ENCODE measurements at places on chromosomes 3 and 15.

DNA sequence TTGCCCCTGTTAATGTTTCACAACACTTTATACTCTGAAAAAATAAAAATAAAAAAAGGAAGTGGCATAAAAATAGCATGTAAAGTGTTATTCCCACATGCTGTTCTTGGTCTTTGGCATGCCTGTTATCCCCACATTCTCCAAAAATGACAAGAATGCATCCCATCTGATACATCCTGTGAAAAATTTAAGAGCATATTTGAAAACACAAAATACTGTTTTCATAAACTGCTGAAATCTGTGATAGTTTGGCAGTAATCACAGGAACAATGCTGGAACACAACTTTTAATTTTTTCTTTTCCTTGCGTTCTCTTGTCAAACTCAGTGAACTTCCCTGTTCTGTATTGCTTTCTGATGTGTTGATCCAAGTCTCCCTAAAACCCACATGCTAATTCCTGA is 288.8 kb downstream of the ROBO2 start:
- no peak for DNase-seq

- DNase-seq, result no peak
These were observed 1.4 kb downstream of the MAP6D1 start for GRCh38 chr3:183823963-183824362.

GRCh38 chr15:60462027-60462426 is 16.9 kb downstream of the ICE2 start:
- no peak for DNase-seq

DNA sequence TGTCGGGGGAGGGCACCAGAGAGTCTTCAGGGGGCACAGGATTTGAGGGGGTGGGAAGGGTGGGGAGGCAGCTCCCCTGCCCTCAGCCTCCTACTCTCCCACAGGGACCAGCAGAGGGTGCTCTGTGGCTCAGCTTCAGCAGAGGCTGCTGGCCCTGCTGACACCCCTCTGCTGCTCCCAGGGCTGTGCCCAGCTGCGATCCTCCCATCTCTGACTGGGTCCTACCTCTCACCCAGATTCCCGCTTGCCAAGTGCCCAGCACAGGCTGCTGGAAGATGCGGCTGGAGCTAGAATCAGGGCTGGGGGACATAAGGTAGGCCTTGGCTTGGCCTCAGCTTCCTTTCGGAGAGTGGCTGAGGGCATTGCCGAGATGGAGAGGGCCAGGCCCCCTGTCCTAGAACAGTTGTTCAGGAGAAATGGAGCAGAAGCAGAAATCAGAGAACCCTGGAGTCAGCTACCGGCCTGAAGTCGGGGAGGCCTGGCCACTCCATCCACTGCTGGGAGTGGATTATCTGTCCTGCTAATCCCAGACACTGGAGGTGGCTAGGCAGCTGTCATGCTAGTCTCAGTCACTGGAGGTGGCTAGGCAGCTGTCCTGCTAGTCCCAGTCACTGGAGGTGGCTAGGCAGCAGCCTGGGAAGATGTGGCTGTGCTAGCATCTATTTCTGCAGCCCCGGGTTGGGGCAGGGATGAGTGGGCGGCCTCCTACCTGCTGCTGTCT is 3.9 kb downstream of the GRM2 start:
- DNase-seq, result no peak

GRCh38 chr3:117622171-117622841 is 912.7 kb downstream of the TUSC7 start:
- DNase-seq, result peak; percentile 56

DNA sequence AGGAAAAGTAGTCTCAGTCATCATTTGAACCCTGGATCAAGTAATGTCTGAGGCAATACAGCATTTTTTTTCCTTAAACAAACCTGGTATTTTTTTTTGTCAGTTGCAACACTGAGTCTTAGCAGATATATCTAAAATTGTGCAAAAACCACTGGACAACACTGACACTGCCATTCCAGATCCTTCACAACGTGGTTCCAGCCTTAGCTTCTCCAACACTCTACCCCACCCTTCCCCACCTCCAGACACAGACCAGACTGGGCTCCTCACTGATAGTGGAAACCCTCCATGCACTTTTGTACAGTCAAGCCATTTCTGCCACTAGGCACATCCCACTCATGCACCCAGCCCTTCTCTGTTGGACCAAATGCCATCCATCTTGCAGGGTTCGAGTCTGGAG is 199.6 kb upstream of the CTNNB1 start:
- DNase-seq, result no peak

DNA sequence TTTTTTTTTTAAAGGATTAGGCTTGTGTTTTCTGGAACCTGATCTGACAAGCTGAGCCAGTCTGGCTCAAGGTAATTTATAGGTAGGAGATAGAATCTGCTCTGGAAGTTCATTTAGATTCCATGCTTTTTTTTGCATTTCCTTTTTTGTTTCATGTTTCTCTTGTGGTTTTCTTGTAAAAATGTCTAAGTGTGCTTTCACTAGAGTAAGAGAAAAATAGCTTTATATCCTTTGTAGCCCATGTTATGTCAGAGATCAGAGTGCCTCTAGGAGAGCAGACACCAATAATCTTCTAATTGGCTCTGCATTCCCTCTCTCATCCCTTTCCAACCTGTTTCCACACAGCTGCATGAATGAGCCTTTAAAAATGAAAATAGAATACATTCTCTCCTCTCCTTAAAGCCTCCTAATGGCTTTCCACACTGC is 389.8 kb upstream of the KCNMB2 start:
- DNase-seq, result no peak

GRCh38 chr3:31384117-31384516 is 148.6 kb upstream of the STT3B start:
- no peak for DNase-seq

DNA sequence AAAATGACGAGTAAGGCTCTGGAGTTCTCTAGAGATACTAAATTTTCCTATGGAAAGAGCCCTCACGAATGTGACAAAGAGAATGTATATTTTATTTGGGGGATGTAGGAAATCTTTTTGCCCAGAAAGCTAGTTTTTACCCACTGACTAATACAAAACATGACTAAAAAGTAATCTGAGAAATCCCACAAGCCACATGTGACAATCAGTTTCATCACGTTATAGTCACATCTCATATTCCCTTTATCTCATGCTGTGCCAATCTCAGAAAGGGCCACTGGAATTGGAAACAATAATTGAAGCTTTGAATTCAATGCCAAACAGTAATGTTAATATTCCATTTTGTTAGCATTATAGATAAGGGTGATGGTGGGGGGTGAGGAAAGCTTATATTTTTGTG is 509.0 kb upstream of the GOLIM4 start:
- no peak for DNase-seq

DNA sequence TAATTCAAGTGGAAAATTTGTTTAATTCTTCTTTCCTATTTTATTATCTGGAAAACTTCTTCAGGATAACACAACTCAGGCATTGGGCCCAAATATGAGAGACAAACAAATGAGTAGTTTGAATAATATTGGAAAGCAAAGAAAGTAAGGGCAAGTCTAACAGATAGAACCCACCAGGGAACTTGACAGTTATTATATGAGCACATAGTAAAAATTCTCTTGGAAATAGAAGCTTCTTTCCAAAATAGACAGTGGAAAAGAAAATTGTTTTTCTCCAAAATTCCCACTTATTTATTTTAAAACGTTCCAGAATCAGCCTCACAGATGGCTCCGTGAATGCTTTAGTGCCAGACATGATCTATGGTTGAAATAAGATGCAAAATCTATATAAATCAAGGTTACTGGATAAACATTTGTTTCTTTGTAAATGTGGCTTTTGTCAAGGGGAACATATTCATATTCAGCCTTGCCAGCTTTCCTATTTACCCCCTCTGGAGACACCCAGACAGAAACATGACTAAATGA is 23.9 kb downstream of the LDHAL6B start:
- DNase-seq, result no peak

- no peak for DNase-seq
These were observed 128.6 kb downstream of the DUT start for GRCh38 chr15:48459571-48460442.

DNA sequence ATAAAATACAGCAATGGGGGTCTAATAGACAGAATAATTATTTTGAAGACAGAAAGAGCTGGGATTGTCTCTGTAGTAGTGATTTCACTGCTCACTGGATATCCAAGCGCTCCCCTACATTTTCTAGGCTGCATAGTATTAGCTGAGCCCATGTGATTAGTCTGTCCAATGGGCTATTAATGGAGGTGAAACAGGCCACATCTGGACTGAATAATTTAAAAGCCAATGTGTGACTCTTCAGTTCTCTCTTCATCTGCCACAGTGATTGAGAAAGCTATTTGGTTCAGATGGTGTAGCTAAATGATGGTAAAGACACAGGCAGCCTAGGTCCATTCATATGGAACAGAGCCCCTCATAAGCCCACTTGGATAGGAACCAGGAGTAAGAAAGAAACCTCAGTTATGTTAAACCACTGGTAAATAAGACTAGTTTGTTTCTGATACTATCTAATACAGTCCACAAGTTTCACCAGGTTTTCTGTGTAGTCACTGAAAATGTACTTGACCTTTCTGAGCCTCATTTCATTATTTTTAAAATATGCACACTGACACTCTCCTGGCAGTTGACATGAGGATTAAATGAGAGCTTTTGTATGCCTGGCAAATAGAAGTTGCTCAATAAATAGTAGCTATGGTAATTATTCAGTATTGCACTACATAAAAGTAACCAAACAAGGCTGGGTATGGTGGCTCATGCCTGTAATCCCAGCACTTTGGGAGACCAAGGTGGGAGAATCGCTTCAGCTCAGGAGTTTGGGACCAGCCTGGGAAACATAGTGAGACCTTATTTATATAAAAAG is 17.0 kb upstream of the STT3B start:
- DNase-seq, result no peak

DNA sequence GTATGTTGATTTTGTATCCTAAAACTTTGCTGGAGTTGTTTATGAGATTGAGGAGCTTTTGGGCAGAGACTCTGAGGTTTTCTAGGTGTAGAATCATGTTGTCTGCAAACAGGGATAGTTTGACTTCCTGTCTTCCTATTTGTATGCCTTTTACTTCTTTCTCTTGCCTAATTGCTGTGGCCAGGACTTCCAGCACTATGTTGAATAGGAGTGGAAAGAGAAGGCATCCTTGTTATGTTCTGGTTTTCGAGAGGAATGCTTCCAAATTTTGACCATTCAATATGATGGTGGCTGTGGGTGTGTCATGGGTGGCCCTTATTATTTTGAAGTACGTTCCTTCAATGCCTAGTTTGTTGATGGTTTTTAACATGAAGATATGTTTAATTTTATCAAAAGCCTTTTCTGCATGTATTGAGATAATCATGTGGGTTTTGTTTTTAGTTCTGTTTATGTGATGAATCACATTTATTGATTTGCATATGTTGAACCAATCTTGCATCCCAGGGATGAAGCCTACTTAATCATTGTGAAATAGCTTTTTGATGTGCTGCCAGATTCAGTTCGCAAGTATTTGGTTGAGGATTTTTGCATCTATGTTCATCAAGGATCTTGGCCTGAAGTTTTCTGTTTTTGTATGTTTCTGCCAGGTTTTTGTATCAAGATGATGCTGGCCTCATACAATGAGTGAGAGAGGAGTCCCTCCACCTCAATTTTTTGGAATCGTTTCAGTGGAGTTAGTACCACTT is 188.1 kb downstream of the MINAR1 start:
- DNase-seq, result no peak

DNA sequence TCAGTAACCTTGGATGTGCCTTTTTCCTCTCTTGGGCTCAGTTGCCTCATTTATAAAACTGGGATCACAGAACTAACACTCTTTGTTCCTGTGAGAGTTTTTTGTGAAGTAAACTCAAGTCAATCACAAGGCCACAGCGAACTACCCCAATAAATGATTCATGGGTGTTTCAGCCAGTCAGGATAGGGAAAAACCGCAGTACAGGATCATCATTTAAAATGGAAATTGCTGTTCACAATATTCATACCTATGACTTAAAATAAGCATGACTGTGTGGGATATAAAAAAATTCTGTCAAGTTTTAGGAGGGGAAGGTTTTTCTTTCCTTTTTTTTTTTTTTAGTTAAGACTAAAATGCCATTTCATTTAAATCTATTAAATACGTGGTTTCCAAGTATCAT is 238.1 kb downstream of the CHST2 start:
- DNase-seq, result no peak

DNA sequence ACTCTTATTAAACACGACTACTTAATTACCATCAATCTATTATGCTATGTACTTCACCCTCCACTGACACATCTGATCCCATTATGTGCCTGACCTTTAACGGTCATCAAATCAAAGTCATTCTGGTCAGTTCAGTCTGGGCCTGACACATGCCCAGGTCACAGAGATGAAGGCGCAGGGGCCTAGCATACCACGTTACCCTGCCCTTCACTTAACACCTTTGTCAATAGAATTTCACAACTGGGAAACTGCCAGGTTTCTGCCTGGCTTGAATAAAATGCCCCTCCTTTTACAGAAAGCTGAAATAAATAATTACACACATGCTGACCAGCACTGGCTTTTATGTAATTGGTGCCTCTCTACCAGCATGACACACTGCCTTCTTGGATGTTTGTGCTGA is 39.5 kb downstream of the MECOM start:
- DNase-seq, result no peak

- no peak for DNase-seq
These were observed 52.8 kb upstream of the GRM7 start for GRCh38 chr3:6807967-6808588.

DNA sequence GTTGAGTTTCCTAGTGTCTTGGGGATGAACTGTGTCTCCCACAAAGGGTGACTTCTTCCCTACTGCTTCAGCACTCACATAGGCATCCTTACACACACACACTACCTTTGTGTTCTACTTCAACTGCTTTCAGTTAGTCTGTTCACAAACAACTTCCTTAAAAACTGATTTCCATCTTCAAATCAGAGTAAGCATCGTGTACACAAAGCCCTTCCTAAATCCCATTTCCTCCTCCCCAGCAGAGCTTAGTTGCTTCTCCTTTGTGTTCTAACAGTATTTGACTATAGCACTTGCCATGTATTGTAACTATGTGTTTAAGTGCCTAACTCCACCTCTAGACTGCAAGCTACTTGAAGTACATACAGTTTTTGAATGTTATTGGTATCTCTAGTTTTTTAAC is 71.7 kb downstream of the TNIK start:
- no peak for DNase-seq

GRCh38 chr3:156516284-156516683 is 38.6 kb downstream of the SSR3 start:
- no peak for DNase-seq

GRCh38 chr3:112984485-112984884 is 6.3 kb upstream of the GTPBP8 start:
- no peak for DNase-seq

- no peak for DNase-seq
These were observed 140.5 kb downstream of the SEMA6D start for GRCh38 chr15:47857776-47858167.

GRCh38 chr3:177574222-177574856 is 377.1 kb upstream of the TBL1XR1 start:
- DNase-seq, result no peak

All from HS-27A (cell line).